ENCODE measurements at places on chromosomes 7 and 10.
A peak's percentile ranks its signal among the peaks of the same experiment; 100 is the strongest.

- DNase-seq: no peak
Measured at GRCh38 chr10:125006188-125006680, 64.3 kb downstream of the ZRANB1 start.

- no peak for DNase-seq
Measured at GRCh38 chr7:134709197-134709596, 62.5 kb downstream of the BPGM start.

- peak; percentile 38 for DNase-seq
Measured at GRCh38 chr10:7337431-7338171, 73.2 kb downstream of the SFMBT2 start.

DNA sequence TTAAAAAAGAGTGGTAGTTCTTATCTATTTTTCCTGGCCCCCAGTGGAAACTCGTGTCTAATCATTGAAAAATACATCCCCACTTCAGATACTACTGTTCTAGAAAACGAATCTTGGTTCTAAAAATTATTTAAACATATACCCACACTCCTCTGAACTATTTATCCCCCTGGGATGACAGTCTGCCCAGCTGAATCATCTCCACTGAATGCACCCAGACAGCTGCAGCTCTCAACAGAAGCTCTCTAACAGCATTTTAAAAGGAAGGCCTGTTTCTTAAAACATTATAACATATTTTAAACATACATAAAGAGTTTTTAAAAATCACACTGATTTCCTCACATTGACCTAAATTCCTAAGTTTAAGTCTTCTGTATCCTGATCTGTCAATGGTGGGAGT, 544.6 kb upstream of the PHF14 start:
- no peak for DNase-seq

- no peak for DNase-seq
Measured at GRCh38 chr7:94433224-94433623, 38.5 kb downstream of the COL1A2 start.

- DNase-seq: no peak
Measured at GRCh38 chr10:100522107-100522801, 2.6 kb upstream of the SEC31B start.

DNA sequence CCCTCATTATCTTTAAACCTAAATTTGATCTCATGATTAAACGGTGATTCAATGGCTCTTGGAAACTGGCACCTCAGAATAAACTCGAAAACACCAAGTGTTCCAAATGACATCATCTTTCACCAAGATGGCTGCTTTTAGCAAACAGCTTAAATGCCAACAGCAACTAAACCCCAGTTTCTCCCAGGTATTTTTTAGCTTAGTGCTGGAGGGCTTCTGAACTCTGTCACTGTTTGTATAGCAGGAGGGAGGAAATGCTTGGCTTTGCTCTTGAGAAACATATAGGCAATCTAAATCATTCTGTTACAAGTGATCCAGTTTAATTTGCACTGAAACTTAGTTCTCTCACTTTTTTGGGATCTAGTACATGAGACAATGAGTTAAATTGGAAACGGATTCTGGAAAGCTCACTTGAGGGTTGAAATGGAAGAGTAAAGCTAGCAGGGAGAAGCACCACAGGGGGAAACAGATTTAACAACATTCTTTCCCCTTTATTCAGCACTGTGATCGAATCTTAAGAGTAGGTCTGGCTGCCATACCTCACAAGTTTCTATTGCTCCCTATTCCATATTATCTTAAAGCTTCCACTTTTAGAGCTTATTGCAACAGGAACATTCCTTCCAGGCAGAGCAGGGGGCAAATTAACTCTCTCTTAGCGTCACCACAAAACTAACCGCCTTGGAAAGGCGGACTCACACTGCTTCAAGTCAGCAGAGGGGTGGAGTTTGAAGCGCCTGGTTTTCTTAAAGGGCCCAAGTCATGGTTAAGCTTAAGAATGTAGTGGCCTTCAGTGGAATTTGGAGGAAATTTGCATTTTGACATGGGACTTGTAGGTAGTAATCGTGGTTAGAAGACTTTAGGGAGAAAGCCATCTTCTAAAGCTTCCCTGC, 1.8 kb upstream of the CCDC6 start:
- DNase-seq: peak; percentile 65

- DNase-seq: no peak
Measured at GRCh38 chr7:92613720-92614119, 23.5 kb upstream of the FAM133B start.

DNA sequence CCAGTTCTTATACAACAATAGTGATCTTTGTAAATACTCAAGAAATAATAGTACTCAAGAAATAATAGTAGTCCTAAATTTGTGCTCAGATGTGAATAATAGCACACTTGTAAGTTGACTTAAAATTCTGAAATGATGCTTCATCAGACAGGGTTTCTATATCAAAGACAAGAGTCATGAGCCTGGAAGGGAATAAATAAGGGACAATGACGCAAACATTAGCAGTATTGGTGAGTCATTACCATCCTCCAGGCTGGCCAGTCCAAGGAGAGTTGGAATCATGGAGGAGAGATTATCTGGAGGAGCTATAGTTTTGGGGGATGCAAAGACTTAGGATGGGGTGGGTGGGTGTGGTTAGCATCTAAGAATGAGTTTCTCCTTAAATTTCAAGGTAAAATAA, 6.1 kb upstream of the SH3PXD2A start:
- DNase-seq: no peak

DNA sequence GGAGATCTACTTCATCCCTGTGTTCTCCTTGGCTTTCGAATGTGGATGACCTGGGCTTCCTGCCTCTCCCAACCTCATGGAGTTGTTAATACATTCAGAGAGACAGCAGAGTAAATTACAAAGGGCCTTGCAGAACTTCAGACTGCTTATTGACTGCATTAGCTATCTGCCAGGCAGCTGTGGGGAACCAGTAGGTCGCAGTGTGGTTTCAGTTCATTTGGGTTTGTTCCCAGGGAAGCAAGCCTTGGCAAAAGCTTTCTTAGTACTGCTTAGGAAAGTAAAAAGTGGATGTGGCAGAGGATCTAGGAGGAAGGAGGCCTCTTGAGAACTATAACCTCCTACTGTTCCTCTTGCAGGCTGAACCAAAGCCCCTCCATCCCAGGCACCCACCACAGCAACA, 9.2 kb downstream of the NPFFR1 start:
- DNase-seq: peak; percentile 73

- no peak for DNase-seq
Measured at GRCh38 chr7:109003742-109004141, 434.1 kb downstream of the DNAJB9 start.

- DNase-seq: no peak
Measured at GRCh38 chr7:77727527-77727926, 31.3 kb downstream of the RSBN1L start.

GRCh38 chr10:71222601-71223346, 10.4 kb downstream of the UNC5B start:
- no peak for DNase-seq

DNA sequence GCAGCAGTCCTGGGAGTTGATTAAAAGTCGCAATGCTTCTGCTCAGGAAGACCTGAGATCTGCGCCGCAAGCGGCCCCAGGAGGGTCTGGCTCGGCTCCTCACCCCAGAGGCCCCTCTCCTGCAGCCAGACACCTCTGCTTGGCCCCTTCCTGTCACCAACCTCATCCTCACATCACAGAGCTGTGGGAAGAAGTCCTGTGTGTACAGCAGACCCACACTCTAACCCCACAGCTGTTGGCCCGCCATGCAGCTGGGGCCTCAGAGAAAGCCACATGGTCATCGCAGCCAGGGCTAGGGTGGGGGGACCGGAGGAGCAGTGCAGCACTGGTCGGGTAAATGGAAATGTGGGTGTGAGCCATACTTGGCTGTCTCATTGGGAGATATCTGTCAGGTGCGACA, 97.7 kb downstream of the RGS10 start:
- no peak for DNase-seq

- DNase-seq: no peak
Measured at GRCh38 chr10:14652816-14653215, 121.9 kb downstream of the FAM107B start.

DNA sequence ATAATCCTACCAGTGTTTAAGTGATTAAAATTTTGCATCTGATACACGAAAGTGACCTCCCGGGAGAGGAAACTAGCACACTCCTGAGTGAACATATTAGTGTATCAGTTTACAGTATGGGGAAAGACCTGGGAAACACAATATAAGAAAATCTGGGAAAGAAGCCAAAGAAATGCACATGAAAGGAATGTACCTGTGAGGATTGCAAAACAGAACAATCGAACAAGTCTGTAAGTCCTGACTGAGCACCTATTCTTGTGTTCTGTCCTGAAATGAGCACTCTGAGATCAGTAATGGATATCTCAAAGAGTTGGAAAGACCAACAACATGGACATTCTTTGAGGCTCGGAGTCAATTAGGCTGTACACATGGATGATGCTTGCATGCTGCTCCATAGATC, 554.7 kb downstream of the SORCS3 start:
- DNase-seq: no peak

GRCh38 chr7:105131033-105131656, 117.1 kb downstream of the KMT2E start:
- no peak for DNase-seq

GRCh38 chr10:59465088-59465487, 102.7 kb upstream of the FAM13C start:
- peak; percentile 55 for DNase-seq

DNA sequence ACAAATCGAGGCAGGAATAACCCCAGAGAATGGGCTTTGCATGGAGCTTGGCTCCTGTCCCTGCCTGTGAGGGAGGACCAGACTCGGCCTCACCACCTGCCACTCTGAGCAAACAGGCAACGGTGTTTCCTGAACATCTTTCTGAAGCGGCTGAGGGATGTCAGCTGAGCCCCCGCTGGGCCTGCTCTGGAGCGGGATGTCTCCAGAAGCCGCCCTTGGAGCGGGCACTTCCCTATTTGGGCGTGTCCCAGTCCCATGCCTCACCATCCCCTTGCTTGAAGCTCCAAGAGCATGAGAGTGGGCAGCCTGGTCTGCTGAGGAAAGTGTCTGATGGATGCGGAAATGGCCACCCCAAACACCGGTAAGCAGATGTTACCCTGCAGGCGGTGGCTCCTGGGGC, 10.2 kb downstream of the ALKBH4 start:
- no peak for DNase-seq

DNA sequence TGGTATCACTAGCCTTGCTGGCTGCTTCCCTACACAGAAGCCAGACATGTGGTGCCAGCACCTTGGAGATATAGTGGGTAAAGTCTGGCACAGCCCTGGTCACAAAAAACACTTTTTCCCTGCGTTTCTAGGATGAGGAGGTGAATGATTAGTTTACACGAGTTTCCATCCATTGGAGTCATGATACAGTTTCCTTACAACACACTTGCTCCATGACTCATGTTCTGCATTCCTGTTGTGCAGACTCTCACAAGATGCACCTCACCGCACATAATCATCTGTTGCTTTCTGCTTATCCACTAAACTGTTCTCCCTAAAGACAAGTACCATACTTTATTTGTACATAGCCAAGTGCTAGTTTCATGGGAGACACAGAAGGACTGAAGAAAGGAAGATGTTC, 747.1 kb upstream of the GALNT17 start:
- DNase-seq: no peak

DNA sequence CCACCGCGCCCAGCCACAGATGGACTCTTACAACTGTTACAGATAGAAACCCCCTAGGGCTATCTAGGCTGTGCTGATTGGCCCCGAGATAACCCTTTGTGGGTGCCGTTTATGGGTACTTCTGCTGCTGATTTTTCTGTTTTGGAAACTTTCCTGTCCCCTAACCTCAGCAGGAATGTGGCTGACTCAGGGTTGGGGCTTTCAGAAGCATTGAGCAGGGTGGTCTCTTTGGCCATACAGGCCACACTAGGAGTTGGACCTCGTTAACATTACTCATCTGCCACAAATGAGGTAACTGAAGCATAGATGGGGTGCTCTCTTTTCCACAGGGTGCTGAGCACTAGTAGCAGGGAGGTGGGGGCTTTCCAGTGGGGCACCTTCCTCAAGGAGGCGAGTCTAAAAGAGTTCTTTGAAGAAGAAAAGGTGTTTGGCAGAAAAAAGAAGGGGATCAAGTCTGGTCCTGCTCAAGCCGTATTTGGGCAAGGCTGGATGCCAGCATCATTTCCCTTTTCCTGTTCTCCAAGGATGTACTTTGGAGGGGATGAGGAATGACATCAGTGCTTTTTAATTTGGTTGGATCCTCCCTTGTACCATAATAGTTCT, 6.4 kb downstream of the ZSCAN25 start:
- DNase-seq: no peak

DNA sequence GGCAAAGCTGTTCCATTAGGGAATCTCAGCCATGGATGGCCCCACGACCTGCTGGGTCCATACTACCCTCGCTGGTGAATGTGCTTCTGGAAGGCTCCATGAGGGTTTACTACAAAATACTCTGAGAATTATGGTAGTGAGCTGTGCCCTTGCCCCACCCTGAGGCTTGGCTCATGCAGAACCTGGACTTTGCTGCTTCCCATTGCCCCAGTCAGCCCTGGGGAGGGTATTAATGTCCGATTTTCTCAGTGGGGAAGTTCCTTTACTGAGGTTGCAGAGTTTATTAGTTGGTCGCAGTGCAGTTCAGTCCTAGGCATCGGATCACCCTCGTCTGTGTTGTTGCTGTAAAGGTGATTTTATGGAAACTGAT, 310.1 kb downstream of the WDR37 start:
- no peak for DNase-seq

DNA sequence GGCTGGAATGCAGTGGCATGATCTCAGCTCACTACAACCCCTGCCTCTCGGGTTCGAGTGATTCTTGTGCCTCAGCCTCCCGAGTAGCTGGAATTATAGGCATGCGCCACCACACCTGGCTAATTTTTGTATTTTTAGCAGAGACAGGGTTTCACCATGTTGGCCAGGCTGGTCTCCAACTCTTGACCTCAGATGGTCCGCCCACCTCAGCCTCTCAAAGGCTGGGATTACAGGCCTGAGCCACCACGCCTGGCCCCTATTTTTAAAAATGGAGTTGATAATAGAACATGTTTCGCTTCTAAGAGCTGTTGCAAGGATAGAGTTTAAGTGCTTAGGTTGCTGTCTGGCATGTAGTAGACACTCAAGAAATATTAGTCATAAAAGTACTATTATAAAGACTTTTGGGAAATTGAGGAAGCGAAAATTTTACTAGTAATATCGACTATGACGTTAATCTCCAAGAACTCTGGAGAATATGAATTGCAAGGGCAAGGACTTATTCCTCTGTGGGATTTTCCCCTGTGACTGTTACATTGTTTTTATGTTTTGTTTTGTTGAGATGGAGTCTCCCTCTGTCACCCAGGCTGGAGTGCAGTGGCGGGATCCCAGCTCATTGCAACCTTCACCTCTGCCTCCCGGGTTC, 7.9 kb downstream of the GTF2I start:
- no peak for DNase-seq

DNA sequence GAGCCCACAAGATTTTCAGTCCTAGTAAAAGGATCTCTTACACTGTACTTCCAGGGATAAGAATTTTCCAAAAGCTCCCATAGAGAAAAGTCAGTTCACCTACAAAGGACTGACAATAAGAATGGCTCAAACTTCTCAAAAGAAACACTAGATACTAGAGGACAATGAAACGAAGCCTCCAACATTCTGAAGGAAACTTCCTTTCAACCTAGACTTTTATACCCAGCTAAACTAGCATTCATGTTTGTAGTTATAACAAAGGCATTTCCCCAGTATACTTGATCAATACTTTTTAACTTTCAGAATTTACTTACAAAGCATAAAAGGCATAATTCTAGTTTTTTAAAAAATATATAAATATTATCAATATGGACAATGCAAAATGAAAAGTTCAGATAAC, 41.0 kb upstream of the DNAAF5 start:
- no peak for DNase-seq

GRCh38 chr10:125128397-125129075, 31.8 kb downstream of the CTBP2 start:
- DNase-seq: no peak

GRCh38 chr7:4115442-4115841, 566.7 kb upstream of the FOXK1 start:
- no peak for DNase-seq

GRCh38 chr7:83921271-83921940, 272.5 kb upstream of the SEMA3E start:
- DNase-seq: no peak

All from midbrain (tissue), 1 donor.